Psoas muscle (tissue), 8 donors: ENCODE measurements at places on chromosomes 11 and 22. TPM values are rescaled to one million over a fixed set of nuclear protein-coding genes. Genes with fewer than 3 reads are reported as not detected.

DNA sequence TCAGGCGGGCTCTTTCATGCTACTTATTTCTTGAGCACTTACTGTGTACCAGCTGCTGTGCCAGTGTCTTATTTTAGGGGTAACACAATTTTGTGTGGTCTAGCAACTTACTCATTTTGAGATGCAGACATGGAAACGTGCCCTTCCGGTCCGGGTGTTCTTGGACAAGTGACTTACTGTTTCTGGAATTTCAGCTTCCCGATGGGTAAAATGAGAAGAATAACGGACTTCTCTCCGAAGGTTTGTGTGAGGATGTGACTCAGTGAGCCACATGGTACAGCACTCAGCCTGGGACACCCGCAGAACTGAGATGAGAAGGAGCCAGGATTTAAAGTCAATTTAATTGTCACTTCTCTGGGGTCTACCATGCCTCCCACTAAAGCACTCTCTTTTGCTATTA lies 114.5 kb upstream of the SYT13 start:
- DNase-seq = no peak

FOSL1 gene
- 10.4 TPM for total RNA-seq

DNA sequence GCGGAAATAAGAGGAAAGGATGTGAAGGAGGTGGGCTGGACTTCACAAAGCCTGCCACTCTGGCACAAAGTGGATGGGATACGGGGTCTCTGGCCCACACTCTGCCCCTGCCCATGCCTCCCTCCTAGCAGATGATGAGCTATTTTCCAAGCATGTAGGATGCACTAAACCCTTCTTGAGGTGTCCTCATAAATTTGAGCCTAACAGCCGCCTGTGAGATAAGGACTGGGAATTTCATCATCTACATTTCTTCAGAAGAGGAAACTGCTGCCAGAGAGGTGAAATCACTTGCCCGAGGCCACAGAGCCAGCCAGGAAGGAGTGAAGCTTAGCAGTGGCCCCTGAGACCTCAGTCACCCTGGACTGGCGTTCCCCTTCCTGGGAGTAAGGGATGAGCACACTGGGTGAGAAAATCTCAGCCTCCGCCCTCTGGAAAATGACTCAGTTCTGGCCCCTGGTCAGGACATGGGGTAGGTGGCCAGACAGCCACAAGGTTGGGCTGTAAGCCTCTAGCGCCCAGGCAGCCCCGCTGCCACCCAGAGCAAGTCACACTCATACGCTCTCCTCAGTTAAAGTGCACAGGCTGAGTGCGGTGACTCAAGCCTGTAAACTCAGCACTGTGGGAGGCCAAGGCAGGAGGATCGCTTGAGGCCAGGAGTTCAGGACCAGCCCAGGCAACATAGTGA lies 27.9 kb downstream of the MB start:
- DNase-seq = peak; percentile 84

DNA sequence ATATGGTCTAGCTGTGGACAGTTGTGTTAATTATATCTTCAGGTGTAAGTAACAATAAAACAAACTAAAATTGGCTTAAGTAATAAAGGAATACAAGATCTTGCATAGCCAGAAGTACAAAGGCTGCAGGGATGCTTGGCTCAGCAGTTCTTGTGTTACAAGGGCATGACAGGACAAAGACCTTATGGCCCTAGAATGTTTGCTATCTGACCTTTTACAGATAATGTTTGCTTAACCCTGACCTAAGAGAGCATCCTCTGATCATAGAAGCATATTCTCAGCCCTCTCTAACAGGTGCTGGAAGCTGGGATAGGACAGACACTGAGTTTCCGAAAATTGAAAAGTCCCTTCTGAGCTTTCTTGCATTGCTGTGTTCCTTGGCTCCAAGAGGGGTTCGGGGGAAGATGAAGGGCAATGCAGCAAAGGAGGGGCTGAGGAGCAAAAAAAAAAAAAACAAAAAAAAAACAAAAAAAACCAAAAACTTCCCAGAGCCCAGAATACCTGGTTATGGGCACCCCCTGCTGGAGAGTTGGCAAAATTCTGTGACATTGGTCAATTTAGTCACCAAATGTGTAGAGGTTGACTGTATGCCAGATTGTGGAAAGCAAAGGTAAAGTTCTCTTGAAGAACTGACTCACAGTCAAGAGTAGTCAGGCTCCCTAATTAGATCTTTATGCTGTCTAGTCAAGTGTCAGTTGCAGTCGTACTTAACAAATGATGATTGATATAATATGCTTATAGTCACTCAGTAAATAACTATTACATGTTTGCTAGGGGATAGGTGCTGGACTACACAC lies 10.4 kb upstream of the HIKESHI start:
- DNase-seq = no peak

GRCh38 chr11:65422633-65423515 lies at the start of gene NEAT1:
Gene NEAT1, plus strand, starts transcription at chr11:65422798.
- peak; percentile 98 for DNase-seq

- DNase-seq = no peak
Measured at GRCh38 chr22:44179196-44179988, 1.3 kb upstream of the PARVG start.

OR8H1 gene
- total RNA-seq = not detected

DNA sequence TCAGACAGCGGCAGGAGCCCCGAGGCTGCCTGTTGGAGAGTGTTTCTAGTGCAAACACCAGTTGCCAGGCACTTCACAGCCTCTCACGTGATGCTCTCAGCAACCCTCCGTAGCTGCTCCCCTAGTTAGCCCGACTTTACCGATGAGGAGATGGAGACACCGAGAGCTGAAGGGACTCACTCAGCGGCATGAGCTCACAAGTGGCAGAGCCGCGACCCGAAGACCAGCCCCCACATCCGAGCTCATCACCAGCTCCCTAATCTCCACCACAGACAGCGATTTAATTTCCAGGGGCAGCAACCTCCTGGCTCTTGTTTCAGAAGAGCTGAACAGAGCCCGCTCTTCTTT lies 28.7 kb upstream of the RTL6 start:
- DNase-seq = no peak

MPZL2 gene
- total RNA-seq = 3.4 TPM

DNA sequence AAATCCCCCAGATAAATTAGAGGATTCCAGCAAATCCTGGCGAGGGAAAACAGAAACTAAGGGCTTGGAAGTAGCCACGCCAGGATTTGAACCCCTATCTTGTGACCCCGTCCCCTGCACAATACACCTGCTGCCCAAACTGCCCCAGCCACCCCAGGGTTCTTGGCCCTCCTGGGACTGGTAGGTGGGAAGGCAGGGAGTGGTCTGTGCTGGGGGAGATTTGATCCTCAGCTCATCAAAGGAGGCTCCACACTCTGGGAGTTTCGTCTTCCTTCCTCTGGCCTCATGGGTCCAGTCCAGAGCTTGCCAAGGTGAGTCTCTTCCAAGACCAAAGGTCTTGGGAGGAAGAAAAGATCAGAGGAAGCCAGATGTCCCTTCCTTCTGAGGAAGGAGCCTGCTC lies 4.5 kb upstream of the CHST1 start:
- no peak for DNase-seq

DNA sequence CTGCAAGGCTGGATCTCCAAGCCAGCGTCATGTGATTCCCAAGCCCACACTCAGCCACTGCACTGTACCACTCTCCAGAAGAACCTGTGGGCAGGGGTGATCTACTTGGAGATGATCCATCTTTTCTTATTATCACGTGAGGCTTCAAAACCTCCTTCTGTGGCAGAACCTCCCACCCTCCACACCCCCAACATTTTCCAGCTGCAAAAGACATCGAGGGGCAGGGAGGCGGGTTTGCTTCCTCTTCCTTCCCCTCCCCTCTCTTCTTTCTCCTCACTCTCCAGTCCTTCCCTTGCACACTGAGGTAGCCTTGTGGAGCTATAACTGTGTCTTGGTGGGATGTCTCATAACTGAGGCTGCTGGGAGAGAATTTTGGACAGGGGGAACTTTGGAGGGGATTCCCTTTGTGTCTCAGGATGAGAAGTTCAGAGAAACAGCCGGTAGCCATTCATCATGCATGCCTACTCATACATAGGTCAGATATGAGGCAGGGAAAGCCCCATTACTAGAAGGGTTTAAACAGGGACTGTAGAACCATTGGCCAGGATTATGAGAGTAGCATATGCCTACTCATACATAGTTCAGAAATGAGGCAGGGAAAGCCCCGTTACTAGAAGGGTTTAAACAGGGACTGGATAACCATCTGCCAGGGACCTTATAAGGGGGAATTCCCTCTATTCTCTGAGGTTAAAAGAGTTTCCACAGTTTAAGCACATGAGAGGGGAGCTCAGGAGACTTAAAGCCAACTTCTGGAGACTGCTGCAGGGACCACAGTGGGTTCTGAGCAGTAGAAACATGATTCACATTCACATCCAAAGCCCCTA lies 420.7 kb upstream of the CADM1 start:
- DNase-seq = no peak

GRCh38 chr11:41775296-41775695 lies 315.8 kb upstream of the LRRC4C start:
- DNase-seq = no peak

DNA sequence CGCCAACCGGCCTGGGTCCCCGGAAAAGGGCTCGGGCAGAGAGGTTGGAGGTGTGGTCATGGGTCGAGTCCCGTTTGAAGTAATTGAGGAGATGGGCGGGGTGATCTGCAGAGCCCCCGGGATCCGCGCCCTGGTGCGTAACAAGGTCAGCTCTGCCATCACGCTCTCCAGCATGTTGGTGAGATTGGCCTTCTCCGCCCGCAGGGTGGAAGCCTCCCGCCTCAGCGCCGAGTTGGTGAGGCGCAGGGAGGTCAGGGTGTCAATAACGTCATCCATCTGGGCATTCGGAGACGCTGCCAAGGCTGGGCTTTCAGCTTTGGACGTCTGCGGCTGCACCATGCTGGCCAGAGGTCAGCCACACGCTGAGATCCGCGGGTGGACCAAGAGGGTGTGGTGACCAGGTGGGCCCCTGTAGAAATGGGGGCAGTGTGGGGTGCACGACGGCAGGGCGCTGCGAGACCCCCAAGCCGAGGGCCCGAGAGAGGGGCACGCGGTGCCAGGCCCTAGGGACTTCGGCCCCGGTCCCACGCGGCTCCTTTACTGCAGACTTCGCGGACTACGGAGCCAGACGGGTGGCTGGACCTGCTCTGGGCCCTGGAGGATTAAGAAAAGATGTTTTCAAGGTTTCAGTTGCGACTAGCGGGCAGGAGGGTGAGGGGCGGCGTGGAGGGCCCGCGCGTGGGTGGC lies 672 bp downstream of the RTL6 start:
- DNase-seq = peak; percentile 60

- DNase-seq = no peak
Measured at GRCh38 chr11:108587109-108587508, 6.5 kb downstream of the EXPH5 start.

DNA sequence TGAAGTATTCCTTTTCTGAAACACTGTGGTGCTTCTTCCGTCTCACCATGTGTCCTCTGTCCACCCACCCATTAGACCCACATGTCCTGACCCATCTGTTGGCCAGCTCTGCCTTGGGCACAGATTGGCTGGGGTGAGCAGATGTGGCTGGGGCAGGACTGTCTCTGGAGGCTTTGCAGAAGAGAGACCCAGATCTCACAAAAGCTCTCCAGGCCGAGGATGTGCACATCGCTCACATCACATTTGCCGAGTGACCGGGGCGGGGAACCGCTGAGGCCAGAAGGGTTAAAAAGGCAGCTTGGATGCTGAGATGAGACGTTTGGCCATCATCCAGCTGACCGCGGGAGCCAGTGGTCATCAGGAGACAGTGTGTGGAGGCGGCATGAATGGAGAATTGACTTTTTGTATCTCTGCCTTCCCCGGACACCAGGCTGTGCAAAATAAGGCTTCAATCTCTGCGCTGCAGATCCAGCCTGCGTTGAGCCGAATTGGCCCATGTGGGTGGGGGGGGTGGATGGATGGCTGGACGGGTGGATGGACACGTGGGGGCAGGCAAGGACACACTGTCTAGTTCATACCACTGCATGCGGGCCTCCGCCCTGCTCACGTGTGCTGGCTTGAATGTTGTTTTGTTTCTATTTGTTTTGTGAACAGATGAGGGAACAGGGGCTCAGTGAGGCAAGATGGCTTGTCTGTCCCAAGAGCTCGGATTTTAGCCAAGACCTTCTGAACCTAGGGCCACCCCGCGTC lies 6.1 kb downstream of the IFITM10 start:
- DNase-seq = no peak

GRCh38 chr11:14446701-14447169 lies 52.9 kb downstream of the COPB1 start:
- DNase-seq = no peak

DNA sequence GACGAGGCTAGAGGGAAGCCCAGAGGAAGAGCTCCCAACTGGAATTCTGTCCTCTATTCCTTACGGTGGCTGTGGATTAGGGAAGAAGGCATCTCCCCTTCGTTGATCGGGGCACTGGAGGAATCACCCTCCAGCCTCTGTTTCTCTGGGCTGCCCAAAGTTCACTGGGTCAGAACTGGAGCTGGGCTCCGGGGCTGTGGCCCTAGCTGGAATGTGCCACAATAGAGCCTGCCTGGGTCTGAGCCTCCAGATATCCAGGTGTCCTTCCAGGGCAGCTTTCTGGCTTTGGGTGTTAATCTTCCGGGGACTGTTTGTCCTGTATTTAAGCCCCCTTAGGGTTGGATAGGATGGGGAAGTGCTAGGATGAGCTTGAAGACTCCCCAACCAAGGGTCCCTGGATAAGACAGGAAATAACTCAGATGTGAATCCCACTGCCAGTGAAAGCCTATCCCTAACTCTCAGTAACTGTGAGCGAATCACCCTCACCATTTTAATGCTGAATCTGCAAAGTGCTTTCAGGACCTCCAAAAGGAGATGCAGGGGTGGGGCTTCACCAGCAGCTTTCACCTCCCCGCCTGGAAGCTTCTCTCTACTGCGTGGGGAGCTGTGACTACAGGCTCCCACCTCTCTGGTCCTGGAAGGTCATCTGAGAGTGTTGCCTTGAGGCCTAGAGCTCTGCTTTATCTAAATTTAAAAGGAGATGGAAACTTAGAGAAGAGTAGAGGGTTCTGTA lies 9.5 kb downstream of the YPEL4 start:
- no peak for DNase-seq

DNA sequence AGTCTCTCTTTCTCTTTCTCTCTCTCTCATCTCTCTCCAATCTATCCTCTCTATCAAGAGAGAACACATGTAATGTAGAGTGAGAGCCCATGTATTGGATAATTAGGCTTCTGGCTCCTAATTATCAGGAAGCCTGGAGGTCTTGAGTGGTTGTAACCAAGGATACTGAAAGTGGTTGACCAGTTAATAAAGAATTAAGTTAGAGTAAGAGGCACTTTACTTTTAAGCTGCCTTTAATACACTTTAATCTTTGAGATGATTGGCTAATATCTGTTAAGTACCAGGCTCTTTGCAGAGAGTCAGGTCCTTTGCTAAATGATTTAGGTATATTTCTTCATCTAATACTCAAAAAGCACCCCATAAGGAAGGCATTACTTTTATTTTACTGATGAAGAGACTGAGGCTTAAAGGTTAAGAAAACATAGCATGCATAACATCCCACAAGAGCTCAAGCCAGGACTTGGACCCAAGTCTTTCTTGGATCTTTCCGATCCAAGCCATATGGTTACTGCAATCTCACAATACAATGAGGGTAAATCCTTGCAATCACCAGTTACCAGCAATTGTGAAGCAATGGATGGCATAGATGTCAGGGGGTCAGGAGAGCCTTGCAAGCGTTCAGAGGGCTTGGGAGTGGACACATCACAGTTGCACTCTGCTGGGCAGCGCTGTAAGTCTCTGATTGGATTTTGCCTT lies 22.1 kb downstream of the CD44 start:
- DNase-seq = no peak

MGAT3 gene
- 2.0 TPM for total RNA-seq

- DNase-seq = no peak
Measured at GRCh38 chr22:26225207-26225606, 55.9 kb downstream of the SEZ6L start.

- DNase-seq = no peak
Measured at GRCh38 chr11:8333376-8333775, 69.7 kb upstream of the LMO1 start.

HTR3A gene
- not detected for total RNA-seq

- DNase-seq = no peak
Measured at GRCh38 chr22:28146401-28147314, 227.6 kb upstream of the PITPNB start.
